ENCODE measurements at places on chromosomes 2 and 18.

DNA sequence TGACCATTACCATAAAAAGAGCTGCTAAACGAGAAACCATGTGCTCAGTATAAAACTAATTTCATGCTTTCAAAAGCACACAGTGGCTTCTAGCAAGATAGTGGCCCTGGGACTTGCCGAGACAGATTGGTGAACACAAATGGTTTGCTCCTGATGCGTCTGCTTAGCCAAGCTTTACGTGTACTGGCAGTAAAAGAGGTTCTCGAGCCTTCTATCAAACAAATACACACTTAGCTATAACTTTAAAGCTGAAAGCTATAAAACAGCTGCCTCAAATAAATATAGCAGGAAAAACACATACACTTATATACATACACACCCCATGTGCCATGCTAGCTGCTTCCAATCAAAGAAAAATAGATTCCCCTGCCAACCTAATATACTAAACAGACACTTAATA is 117.0 kb downstream of the ZNF385B start:
- DNase-seq: no peak

GRCh38 chr2:3487432-3487831 is 31.9 kb downstream of the ADI1 start:
- DNase-seq: no peak

- DNase-seq: no peak
Measured at GRCh38 chr2:197885587-197885986, 81.2 kb downstream of the PLCL1 start.

- no peak for DNase-seq
Measured at GRCh38 chr2:175103191-175103590, 64.8 kb downstream of the ATF2 start.

- no peak for DNase-seq
Measured at GRCh38 chr18:60245096-60245495, 127.5 kb downstream of the MC4R start.

GRCh38 chr2:157473581-157473980 is 29.7 kb upstream of the CYTIP start:
- DNase-seq: no peak

DNA sequence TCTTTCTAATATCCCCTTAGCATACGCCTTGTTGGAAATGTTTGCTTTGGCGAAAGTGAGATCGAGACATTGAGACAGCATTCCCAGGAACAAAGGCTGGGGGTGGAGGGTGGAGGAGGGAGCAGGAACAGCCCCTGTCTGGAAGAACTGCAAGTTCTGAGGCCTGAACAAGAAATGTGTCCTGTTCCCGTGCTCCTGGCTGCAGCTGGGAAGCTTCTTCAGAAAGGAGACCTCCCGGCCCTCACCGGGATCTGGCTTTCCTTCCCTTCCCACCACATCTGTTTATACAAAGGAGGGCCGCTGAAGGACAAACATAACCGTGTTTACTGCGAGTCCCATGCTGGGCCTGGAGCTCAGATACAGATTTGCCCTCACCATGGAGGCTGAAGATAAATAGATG is 35.9 kb downstream of the AFF3 start:
- no peak for DNase-seq

DNA sequence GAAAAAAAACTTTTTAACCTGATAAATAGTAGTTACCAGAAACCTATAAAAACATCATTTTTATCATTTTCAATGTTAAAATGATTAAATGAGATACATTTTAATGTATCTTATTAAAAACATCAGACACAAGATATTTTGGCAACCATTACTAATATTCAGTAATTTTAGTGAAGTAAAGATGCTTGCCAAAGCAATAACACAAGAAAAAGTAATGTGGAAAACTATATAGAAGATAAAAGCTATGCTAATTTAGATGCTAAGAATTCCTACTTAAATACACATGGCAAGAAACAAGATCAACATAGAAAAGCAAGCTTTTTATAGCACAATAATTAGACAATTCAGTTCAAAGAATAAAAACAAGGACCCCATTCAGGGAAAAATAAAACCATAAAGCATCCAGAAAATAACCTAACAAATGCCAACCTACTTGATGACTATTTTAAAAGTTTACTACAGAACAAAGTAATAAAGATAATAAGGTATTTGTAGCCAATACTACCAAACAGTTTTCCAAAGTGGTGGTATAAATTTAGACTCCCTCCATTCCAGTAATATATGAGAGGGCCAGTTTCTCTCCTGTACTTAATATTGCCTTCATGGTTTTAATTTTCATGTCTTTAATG is 489.5 kb downstream of the CDH2 start:
- DNase-seq: no peak

GRCh38 chr18:11136241-11136640 is 13.1 kb downstream of the PIEZO2 start:
- DNase-seq: no peak

GRCh38 chr18:39635966-39636365 is 2070.4 kb upstream of the CELF4 start:
- DNase-seq: no peak

GRCh38 chr2:155846259-155846658 is 486.3 kb downstream of the NR4A2 start:
- DNase-seq: no peak

DNA sequence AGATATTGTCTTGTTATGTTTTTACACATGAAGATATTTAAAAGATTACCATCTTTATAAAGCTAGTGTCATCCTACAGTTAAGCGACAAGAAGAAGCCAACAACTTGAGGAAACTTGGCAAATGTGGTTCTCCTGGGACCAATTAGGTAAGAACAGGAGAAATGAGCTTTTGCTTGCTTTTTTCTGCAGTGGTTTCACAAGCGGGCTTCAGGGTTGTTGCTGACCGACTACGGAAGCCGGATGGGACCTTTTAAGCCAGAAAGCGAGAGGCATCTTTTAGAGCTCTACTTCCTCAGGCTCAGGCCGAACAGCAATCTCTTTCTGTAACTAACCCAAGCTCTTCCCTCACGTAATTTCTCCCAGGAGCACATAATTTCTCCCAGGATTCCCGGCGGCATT is 256.5 kb downstream of the CNTNAP5 start:
- no peak for DNase-seq

DNA sequence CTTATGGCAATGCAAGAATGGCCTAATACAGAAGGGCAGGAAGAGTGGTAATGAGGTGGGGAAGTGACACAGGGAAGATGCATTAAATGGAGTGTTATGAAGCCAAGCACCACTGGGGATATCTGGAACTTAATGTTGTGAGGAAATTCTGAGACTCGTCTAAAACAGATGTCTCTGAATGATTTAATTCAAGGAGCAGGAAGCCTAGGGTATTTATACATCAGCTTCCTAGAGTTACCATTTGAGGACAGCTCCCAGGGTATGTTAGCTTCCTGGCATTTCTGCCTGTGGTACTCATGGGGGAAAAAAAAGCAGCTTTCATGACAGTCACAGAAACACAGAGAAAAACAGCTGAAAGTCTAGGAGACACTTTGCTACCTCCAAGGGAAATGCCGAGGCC is 989.5 kb downstream of the CBLN2 start:
- DNase-seq: no peak

DNA sequence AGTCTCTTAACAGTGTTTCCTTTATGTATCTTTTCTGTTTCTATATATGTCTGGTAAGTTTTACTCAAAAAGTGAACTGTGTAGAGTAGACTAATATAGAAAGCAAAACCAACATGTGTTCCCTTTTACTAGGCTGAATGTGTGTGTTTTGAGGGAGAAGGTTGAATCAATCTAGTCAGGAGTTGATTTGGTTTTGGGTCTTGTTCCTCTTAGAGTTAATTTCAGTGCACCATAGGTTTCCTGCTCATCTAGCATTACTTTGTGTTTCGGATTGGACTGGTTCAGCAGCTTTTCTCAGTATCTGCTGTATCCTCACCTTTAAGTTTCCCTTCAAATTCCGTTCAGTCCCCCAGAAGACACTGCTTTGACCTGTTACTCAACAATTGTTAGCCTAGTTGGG is 52.0 kb upstream of the TRIM43 start:
- DNase-seq: no peak

- DNase-seq: no peak
Measured at GRCh38 chr18:26863122-26863879, 2.2 kb downstream of the AQP4 start.

- no peak for DNase-seq
Measured at GRCh38 chr18:73715210-73715670, 432.4 kb downstream of the FBXO15 start.

DNA sequence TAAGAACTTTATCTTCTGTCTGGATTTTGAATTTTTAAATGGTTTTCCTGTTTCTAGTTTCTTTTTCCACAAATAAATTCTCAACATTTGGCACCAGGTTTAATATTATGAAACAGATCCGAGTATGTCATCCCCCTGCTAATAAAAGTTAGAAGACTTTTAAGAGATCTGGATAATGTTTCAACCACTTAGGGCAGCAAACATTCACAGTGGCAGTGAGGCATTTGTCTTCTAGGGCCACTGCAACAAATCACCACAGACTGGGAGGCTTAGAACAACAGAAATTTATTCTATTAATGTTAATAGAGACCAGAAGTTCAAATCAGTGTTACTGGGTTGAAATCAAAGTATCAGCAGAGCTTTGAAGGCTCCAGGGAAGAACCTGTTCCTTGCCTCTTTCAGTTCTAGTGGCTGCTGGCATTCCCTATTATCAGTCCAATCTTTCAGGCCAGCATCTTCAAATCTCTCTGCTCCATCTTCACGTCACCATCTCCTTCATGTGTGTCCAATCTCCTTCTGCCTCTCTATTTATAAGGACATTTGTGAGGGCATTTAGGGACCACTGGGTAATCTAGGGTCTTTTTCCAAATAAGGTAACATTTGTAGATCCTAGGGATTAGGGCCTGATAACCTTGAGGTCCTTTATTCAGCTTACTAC is 23.4 kb downstream of the ACSL3 start:
- DNase-seq: no peak

GRCh38 chr2:70964596-70965386 is 13.6 kb upstream of the ANKRD53 start:
- DNase-seq: no peak

DNA sequence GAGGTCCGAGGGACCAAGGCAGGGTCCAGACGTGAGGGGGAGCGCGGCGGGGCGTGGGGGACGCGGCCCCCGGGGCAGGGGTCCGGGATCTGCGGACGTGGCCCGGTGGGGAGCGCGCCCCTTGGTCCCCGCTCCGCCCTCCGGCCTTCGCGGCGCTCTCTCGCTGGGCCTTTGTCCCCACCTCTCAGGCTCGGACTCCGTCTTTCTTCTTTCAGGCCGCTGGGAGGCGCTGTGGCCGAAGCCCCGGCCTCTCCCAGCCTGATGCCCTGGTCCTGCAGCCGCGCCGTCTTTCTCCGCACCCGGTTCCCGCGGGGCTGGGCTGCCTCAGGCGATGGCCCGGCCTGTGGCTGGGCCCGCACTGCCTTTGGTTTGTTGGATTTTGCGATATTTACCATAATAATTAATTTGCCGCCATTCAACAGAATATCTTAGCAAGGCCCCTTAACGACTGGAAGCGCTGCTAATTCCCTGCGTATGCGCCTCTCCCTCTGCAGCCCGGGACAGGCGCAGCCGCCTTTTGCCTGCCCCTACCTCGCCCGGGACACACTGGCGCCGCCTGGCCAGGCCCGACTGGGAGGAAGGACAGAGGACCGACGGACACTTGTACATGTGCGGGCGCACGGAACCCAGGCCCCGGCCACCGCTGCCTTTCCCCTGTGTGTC is 10.8 kb downstream of the SIX3 start:
- DNase-seq: no peak

GRCh38 chr2:237572021-237572741 is 5.8 kb downstream of the PRLH start:
- peak; percentile 36 for DNase-seq

GRCh38 chr2:53655256-53655655 is 112.3 kb upstream of the CHAC2 start:
- DNase-seq: no peak

DNA sequence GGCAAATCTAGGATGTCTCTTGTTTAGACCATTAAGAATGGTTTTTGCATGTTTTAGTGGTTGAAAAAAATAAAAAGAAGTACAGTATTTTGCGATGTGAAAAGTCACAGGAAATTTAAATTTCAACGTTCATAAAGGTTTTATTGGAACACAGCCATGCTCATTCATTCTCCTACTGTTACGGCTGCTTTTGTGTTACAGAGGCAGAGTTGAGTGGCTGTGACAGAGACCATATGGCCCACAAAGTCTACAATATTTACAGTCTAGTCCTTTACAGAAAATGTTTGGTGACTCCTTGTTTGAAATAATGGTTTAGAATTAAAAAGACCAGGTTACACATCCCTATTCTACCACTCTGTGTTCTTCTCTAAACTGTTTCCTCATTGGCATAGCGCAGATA is 48.1 kb downstream of the MYOM1 start:
- DNase-seq: no peak

- no peak for DNase-seq
Measured at GRCh38 chr2:151908204-151908882, 80.1 kb upstream of the ARL5A start.

GRCh38 chr2:172232708-172233396 is 130.2 kb upstream of the DLX2 start:
- DNase-seq: no peak

DNA sequence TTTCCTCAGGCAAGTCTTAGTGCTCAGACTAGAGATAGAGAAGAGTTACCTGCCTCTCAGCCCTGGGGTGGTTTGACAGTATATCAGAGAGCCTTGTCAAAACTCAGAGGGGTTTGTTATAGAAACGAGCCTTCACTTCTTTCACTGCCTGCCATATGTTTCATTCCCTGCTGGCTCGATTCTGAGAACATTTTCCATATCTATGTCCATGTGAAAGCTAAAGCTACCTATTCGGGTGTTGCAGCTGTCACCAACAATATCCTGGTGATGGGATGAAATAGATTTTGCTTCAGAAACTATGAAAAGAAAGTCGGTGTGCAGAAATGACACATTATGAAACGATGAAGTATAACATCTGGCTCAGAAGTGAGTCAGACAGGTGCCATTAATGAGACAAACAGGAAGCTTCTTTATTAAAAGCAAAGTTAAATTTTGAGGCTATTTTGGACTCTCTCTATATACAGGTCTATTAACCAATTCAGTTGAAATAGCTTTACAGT is 56.1 kb upstream of the TANK start:
- DNase-seq: no peak

All from NCI-H1436 treated with DMSO at 0.1 percent for 48 hours (cell line).